Cortex of kidney (tissue), 1 donor: ENCODE measurements at places on chromosomes 3 and 15.

- no peak for DNase-seq
These were observed 16.9 kb upstream of the FAM3D start for GRCh38 chr3:58683466-58683865.

DNA sequence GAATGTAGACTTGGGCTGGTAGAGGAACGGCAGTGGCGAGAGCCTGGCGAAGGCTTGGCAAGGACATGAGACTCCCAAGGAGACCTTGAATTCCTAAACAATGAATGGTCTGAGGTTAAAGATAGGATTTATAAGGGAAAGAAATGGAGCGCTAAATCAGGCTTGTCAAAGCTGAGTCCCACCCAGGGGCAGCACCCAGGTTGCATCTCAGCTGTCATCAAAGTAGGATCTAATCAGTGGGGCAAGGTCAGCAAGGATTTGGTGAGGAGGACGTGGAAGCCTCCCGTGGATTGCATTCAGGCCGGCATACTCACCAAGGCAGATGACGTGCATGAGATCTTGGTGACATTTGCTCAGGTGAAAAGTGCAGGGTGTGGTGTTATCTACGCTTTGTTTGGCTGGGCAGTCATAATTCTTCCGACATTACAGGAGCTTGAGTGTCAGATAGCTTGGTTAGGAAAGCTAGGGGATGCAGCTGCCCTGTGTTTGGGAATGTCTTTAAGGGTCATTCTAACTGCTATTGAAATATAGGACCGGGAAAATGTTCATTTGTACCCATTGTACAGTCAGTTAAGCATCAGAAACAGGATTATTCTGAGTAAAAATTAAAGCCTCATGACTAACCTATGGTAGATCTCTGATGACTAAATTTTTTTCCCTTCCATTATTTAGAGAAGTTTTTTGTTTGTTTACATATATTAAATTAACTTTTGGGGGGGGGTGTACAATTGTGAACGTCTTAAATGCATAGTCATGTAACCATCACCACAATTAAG, 99.4 kb upstream of the TSC22D2 start:
- DNase-seq: no peak

GRCh38 chr3:29478611-29479010, 197.7 kb downstream of the RBMS3 start:
- no peak for DNase-seq

- no peak for DNase-seq
These were observed 157.2 kb upstream of the TMEM108 start for GRCh38 chr3:132880986-132881385.

DNA sequence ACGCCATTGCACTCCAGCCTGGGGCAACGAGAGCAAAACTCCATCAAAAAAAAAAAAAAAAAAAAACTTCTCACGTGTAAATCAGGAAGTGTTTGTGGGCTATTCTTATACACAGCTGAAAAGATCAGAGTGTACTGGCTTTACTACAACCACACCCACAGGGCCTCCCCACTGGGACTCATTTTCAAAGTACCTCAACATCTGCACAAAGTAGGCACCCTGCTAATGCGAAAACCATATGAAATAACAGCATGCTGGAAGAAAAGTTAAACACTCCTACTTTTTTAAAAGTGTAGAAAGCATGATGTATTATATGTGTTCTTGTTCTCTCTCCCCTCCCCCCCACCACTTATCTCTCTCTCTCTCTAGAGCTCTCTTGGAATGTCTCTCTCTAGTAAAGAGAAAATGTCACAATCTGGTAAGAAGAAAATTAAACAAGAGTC, 11.1 kb downstream of the UACA start:
- no peak for DNase-seq

- no peak for DNase-seq
These were observed 16.2 kb downstream of the RBP2 start for GRCh38 chr3:139460076-139460475.

DNA sequence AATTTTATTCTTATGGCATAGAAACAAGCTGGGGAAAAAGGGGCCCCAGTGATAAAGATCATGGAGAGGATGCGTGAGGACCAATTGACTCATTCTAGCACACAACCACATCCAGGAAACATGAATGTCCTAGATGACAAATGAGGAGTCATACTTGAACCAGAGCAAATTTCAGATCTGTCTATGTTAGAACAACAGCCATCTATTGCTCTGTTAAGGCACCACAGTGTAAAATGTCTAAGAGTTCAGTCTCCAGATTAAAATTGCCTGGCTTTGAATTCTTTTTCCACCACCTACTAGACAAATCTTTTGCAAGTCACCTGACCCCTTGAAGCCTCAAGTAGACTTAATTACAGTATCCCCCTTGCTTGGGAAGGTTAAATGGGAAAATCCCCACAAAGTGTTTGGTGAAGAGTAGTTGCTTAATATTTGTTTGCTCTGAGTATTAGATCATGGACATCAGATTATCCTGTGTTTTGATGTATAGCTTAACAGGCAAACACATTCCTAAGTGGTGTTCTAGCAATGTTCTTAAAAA, 258.7 kb upstream of the TGFBR2 start:
- DNase-seq: no peak

- DNase-seq: no peak
These were observed 332.9 kb downstream of the ROBO2 start for GRCh38 chr3:77372634-77373346.

GRCh38 chr3:46923559-46924350, 46.2 kb downstream of the PTH1R start:
- DNase-seq: no peak

DNA sequence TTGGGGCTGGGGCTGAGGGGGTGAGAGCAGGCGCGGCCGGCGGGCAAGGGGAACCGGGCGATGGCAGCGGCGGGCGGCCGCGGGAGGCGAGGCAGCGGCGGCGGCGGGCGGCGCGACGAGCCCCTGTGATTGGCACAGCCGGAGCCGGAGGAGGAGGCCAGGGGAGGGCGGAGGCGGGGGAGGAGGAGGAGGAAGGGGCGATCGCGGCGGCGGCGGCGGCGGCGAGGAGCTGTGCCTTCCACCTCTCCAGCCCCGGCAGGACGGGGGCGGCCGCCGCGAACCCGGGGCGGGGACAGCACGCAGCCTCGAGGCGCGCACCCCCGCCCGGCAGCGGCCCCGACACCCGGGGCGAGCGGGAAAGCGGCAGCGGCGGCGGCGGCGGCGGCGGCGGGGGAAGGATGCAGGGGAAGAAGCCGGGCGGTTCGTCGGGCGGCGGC, at the start of gene SLCO3A1:
Gene SLCO3A1, plus strand, starts transcription at position 198 of the 437 bp plus-strand sequence.
- DNase-seq: no peak

GRCh38 chr3:50430191-50430590, 70.9 kb upstream of the TMEM115 start:
- no peak for DNase-seq

- DNase-seq: no peak
These were observed 64.7 kb upstream of the XCR1 start for GRCh38 chr3:46091741-46092701.

- DNase-seq: no peak
These were observed 6.5 kb upstream of the UTS2B start for GRCh38 chr3:191336833-191337232.

DNA sequence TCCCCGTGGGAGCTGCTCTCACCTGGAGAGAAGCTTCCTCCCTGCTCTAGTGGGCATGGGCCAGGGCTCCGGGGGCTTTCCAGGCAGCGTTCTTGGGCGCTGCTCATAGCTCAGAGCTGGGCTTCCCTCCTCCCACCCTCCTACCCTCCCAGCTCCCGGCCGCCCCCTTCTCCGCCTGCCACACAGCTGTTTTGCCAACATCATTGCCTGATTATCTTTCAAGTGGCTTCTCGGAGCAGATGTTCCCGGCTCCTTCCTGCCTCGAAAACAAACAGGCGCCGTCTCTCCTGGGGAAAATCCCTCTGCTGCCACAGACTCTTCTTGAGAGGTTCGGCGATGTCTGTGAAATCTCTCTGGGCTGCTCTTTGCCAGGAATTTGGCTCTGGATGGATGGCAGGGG, 195.6 kb downstream of the RPLP1 start:
- DNase-seq: no peak

GRCh38 chr3:169007145-169007544, 656.4 kb downstream of the MECOM start:
- no peak for DNase-seq

- no peak for DNase-seq
These were observed 234.8 kb downstream of the PTPRG start for GRCh38 chr3:61796088-61796680.

DNA sequence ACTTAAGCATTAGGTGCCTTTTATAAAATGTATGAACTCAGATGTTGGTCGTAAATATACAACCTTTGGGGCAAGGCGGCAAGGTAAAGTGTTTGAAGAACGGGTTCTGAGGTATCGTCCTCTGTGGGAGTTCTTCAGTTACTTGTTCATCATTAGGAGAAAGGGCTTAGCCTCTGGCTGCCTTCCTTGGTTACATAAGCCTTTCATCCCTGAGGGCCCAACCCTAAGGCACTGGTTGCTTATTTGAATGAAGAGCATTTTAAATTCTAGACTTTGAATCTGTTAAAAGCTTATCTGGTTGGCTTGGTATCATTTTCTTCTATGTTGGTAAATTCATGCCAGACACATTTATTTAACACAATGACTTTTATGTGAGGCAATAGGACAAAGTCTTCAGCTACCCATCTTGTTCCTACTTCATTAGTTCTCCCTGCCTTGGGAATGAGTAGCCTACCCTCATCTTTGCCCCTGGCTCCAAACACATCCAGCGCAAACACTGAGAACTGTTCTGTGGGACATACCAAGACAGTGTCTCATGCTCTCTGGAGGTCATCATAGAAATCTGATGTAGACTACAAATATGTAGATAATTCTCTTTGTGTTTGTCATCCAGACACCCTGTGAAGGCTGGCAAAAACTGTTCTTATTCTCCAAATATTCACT, 12.4 kb upstream of the CCDC80 start:
- no peak for DNase-seq

DNA sequence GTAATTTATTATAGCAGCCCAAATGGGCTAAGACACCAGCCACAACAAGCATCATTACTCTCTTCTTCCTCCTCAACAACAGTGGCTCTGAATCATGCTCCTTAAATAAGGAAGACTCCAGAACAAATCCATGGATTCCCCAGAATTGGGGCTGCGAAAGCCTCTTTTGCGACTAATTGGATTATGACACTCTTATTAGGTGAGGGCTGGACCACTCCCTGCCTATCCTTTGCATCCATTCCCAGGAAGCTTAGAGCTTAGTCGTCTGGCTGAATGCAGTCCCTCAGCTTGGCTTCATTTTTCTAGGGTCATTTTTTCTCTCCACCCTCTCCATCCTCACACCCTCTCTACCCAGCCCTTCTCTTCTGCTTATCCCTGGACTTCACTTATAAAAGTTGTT, 227.7 kb downstream of the ZNF621 start:
- DNase-seq: no peak

DNA sequence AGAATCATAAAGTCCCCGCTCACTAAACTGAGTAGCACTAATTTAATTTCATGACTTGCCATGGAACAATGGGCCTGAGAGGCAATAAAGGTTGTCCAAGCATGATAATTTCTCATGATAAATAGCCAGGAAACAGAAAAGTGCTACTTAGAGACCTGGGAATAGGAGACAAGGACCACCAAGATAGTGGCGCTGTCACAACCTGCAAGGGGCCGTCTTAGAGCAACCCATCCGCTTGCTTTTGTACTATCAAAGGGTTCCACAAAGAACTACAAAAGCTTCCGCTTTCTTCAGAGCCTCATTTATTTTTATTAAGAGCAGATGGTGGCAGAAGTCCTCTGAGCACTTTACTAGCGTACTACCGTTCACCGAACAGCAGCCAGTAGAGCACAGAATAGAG, 421.7 kb upstream of the GRM7 start:
- no peak for DNase-seq

GRCh38 chr3:83011481-83011880, 1250.0 kb upstream of the GBE1 start:
- no peak for DNase-seq

- no peak for DNase-seq
These were observed 2.0 kb downstream of the CIB2 start for GRCh38 chr15:78129077-78129750.

DNA sequence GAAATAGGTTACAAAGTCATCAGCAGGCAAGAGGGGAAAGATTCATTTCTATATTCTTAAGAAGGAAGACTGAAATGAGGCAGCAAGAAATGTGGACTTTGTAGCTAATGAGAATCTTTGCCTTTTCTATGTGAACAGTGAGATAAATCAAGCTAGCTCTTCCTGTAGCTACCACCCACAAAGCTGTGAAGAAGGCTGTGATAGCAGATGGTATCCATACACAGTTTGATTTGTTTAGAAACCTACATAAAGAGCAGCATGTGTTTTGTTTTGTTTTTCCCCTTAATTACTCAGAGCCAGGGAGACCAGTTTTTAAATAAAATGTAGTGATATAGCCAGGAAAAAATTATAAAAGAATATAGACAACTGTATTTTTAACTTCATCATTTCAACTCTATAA, 45.5 kb downstream of the TEX9 start:
- DNase-seq: no peak

- DNase-seq: no peak
These were observed 4.8 kb upstream of the RHOV start for GRCh38 chr15:40878785-40879184.

GRCh38 chr15:85858586-85859375, 64.1 kb upstream of the KLHL25 start:
- DNase-seq: no peak

DNA sequence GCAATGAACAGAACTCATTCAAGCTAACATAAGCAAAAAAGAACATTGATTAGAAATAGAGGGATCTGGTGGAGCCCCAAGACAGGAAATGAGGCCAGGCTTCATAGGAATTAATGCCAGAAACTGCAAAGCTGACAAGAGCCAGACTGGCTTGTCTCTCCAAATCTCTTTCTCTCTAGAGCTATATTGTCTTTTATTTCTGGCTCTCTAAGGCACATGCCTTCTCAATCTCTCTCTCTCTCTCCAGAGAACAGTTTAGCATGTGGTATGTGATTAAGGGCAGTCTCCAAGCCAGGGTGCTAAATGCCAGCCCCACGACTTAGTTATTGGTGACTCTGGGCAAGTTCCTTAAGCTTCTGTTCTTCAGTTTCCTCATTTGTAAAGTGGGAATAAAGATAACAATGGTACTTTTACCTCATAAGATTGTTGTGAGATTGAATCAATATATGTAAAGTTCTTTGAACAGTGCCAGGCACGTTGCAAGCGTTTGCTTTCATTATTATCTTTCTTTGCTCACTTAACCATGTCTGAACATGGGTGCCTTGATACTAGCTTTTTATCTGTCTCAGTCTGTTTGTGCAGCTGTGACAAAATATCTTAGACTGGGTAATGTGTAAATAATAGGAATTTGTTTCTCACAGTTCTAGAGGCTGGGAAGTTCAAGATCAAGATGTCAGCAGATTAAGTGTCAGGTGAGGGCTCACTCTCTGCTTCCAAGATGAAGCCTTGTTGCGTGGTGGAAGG, 123.2 kb downstream of the BDH1 start:
- DNase-seq: no peak

GRCh38 chr3:38112378-38112761, 24.6 kb downstream of the ACAA1 start:
- no peak for DNase-seq

- DNase-seq: no peak
These were observed 64.9 kb downstream of the UACA start for GRCh38 chr15:70698426-70698825.

DNA sequence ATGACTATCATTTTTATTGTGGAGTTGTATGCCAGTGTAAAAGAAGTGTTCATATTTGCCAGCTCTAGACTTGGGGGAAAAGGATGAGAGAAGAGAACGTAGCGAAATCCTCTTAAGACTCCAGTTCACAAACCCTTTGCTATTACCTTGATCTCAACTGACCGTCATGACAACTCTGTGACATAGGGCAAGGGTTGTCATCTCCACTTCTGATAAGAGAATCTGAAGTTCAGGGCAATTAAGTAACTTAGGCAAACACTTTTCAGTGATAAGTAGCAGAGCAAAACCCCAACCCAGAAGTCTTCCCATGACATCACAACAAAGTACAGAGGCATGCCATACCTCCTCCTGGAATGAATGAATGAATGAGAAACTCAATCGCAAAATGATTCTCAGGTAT, 40.3 kb upstream of the WNT5A start:
- DNase-seq: no peak
